SJSA1 (cell line): ENCODE measurements at places on chromosomes 4 and X. TPM values are rescaled to one million over a fixed set of nuclear protein-coding genes. Genes with fewer than 3 reads are reported as not detected.

The ENAM gene
- total RNA-seq, result not detected in 2 replicates

The CT47B1 gene
- total RNA-seq, result not detected in 2 replicates

The DACH2 gene
- not detected in 2 replicates for total RNA-seq

The GTPBP6 gene
- total RNA-seq, result 44.7 and 50.9 TPM in 2 replicates

The NAAA gene
- 34.3 and 70.4 TPM in 2 replicates for total RNA-seq

The RLIM gene
- total RNA-seq, result 36.2 and 49.7 TPM in 2 replicates

The CITED1 gene
- 0.11 and 3.8 TPM in 2 replicates for total RNA-seq

The TLR3 gene
- total RNA-seq, result 1.6 and 3.4 TPM in 2 replicates

The TBC1D8B gene
- 0.66 and 2.1 TPM in 2 replicates for total RNA-seq

The ZAR1 gene
- total RNA-seq, result not detected in 2 replicates

DNA sequence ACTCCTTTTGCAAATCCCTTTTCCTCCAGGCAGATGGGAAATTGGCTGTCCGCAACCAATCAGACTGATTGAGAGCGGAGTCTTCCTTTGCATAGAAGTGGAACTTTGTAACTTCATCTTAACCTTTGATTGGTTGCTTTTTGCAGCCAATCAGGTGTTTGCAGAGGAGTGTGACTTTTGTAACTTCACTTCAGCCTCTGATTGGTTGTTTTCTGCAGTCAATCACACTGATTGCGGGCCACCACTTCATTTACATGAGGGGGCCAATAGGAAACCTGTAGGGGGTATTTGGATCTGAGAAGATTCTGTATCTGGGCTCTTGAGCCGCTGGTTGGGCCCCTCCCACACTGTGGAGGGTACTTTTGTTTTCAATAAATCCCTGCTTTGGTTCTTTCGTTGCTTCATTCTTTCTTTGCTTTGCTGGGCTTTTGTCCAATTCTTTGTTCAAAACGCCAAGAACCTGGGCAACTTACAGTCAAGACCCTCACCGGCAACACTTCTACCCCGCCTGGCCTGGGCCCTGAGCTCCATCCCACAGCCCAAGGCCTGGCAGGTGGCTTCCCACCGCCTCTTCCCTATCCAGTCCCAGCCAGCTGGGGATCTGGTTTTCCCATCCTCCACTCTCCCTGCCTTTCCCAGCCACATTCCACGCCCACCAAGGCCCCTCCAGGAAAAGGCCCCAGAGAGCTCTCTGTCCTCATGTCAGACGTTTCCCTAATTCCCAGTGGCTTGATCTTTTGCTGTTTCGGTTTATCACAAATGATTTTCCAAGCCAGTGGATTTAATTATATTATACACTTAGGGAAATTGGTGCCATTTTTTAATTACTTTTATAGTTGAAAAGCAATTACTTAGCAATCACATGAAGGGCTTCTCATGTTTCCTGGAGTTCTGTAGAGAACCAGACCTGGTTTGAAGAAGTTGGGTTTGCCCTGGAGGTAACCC is 110.2 kb upstream of the STX18 start:
- no peaks in the 10 kb centered on the region for H3K36me3 ChIP-seq
- no peak for DNase-seq
- no peak overlapping the region for H3K4me3 ChIP-seq

GRCh38 chrX:136712650-136713310 is 64.8 kb downstream of the CD40LG start:
- H3K27me3 ChIP-seq, result no peaks in the 10 kb centered on the region
- H3K27ac ChIP-seq, result no peak overlapping the region
- DNase-seq, result no peak
- no peaks in the 10 kb centered on the region for H3K36me3 ChIP-seq
- no peak overlapping the region for H3K4me3 ChIP-seq
- peaks cover 8% of the 10 kb centered on the region for H3K4me1 ChIP-seq

- no peak for DNase-seq
- H3K4me3 ChIP-seq, result no peak overlapping the region
- H3K27ac ChIP-seq, result no peak overlapping the region
- no peaks in the 10 kb centered on the region for H3K4me1 ChIP-seq
- no peaks in the 10 kb centered on the region for H3K27me3 ChIP-seq
Measured at GRCh38 chr4:141215030-141215429, 5.7 kb upstream of the ZNF330 start.

DNA sequence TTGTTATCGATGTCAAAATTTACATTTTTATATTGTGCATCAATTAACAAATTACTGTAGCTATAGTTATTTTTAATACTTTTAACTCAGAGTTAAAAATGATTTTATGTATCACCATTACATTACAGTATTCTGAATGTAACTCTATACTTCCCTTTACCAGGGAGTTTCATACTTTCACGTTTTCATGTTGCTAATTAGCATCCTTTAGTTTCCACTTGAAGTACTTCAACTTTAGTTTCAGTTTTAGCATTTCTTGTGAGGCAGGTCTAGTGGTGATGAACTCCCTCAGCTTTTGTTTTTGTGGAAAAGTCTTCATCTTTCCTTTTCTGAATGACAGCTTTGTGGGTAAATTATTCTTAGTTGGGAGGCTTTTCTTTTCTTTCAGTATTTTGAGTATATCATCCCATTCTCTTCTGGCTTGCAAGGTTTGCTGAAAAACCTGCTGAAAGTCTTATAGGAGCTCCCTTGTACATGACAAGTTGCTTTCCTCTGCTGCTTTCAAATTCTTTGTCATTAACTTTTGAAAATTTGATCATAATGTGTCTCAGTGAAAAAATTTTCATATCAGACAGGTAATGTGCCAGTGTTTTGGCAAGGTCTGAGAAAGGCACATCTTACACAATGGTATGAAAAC is 9.8 kb upstream of the CISD2 start:
- H3K27ac ChIP-seq, result no peak overlapping the region
- no peaks in the 10 kb centered on the region for H3K4me1 ChIP-seq
- H3K36me3 ChIP-seq, result no peaks in the 10 kb centered on the region
- no peak overlapping the region for H3K4me3 ChIP-seq

DNA sequence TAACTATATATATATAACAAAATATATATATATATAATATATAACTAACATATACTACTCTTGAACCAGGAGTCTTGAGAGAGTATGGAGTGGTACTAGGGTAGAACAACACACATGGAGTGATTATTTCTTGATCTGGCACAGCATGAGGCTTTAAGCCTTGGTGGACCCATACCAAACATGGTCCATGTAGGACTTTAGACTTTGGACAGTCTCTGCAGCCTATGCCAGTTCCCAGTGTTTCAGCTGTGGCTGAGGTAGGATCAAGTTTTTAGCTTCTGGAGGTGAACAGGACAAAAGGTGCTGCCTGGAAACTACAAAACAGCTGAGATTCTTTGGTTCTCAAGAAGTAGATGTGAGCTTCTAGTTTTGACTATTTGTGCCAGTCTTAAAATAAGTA is 20.6 kb downstream of the CORIN start:
- H3K4me1 ChIP-seq, result no peaks in the 10 kb centered on the region
- no peak for DNase-seq
- no peak overlapping the region for H3K4me3 ChIP-seq
- no peak overlapping the region for H3K27ac ChIP-seq
- 0 out of 2 replicates have a peak, but pooled peaks cover 4% of the 10 kb centered on the region for H3K27me3 ChIP-seq

- H3K4me3 ChIP-seq, result no peak overlapping the region
- H3K27me3 ChIP-seq, result no peaks in the 10 kb centered on the region
- no peak overlapping the region for H3K27ac ChIP-seq
- H3K36me3 ChIP-seq, result no peaks in the 10 kb centered on the region
- H3K4me1 ChIP-seq, result peaks cover 3% of the 10 kb centered on the region; the same call in 1 of the 2 replicates
- no peak for DNase-seq
Measured at GRCh38 chrX:20215565-20215964, 51.1 kb downstream of the RPS6KA3 start.

DNA sequence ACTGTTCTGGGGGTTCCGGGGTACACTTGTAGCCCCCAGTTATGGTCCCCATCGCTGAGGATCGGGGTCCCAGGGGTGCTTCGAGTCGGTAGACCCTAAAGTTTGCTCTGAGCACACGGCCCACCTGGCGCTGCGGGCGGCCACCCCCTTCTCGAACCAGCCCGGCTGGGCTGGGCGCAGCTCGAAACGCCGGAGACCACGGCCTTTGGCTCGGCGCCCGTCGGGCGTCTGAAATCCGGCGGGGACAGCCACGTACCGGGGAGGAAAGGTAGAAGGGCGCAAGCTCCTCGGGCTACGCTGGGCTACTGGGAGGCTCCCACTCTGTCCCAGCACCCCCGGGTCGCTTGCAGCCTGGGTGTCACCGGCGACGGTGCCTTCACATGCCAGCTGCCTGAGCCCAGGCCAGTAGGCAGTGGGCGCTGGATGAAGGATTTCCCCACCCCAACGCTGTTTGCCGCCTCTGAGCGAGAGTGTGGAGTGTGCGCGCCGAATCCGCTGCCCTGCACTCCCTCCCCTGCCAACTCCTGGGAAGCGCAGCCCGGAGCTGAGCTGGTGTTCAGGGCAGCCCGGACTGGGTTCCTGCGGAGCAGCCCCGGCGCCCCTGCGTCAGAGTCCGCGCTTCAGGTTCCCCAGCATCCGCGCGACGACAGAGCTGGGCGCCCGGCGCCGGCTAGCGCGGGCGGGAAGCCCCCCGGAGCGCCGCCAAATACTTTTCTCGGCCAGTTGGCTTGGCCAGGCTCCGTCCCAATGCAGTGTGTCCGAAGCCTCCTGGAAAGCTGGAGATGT is 637 bp downstream of the MAMLD1 start:
- H3K27me3 ChIP-seq, result no peaks in the 10 kb centered on the region
- H3K36me3 ChIP-seq, result no peaks in the 10 kb centered on the region; the same call in 1 of the 2 replicates
- peak overlapping the region; percentile 73 for H3K4me3 ChIP-seq
- H3K27ac ChIP-seq, result peak overlapping the region; percentile 51

- H3K36me3 ChIP-seq, result no peaks in the 10 kb centered on the region
- H3K4me1 ChIP-seq, result no peaks in the 10 kb centered on the region
- DNase-seq, result no peak
- no peaks in the 10 kb centered on the region for H3K27me3 ChIP-seq
Measured at GRCh38 chr4:105622269-105622668, 69.8 kb downstream of the ARHGEF38 start.

DNA sequence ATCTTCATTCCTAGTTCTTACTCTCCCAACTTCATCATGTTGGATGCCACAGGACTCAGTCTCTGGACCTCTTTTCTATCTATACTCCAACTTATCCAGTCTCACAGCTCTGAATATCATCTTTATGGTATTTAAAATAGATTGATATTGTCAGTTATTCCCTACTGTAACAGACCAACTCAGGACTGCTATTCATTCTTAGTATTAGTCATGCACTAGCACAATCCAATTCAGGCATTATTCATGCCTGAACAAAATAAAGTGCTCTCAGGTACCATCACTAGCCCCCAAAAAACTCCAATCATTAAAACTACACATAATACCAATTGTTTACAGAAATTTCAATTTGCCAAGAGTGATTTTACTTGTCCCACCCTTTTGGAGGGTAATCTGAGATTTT is 37.7 kb downstream of the FRYL start:
- H3K36me3 ChIP-seq, result no peaks in the 10 kb centered on the region
- no peak for DNase-seq
- H3K4me3 ChIP-seq, result no peak overlapping the region
- no peaks in the 10 kb centered on the region for H3K4me1 ChIP-seq
- H3K27ac ChIP-seq, result no peak overlapping the region

DNA sequence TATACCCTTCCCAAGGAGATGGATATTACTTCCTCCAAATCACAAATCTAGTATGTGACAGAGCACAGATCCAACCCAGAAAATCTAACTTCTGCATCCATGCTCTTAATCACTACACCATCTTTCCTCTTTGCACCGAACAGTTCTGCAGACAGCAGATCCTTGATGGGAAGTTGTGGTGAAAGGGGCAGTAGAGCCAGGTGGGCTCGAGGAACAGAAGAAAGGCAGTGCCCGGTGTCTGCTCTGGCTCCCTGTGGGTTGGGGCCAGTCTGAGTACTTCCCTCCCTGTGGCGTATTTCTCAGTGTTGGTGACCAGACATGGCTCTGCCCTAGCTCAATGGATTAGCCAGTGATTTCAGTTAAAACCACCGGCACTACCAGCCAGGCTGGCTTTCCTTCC is 15.3 kb downstream of the HOPX start:
- no peaks in the 10 kb centered on the region for H3K27me3 ChIP-seq
- H3K36me3 ChIP-seq, result no peaks in the 10 kb centered on the region
- H3K4me3 ChIP-seq, result no peak overlapping the region

DNA sequence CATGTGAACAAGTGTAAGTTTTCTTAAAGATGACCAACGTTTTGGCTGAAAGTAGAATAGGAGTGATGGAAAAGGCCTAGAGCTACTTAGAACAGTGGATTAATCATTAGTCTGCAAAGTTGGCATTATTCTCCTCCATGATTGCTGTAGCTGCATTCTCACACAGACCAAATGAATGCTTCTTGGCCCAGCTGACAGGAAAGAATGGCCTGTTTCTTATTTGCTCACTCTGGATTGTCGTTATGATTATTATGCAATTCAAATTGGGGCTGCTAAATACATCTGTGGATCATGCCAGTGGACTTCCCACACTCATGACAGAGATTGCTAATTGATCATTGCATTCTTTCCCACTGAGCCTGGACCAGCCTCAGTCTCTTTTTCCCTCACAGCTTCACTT is 285.0 kb downstream of the STIM2 start:
- no peaks in the 10 kb centered on the region for H3K27me3 ChIP-seq
- no peak overlapping the region for H3K27ac ChIP-seq
- DNase-seq, result no peak

GRCh38 chr4:125944966-125945365 is 630.2 kb downstream of the FAT4 start:
- no peak for DNase-seq
- no peaks in the 10 kb centered on the region for H3K4me1 ChIP-seq
- H3K27ac ChIP-seq, result no peak overlapping the region
- no peaks in the 10 kb centered on the region for H3K36me3 ChIP-seq
- H3K27me3 ChIP-seq, result no peaks in the 10 kb centered on the region
- no peak overlapping the region for H3K4me3 ChIP-seq

GRCh38 chr4:73152893-73153292 is 83.4 kb upstream of the COX18 start:
- H3K4me1 ChIP-seq, result no peaks in the 10 kb centered on the region
- peaks cover 67% of the 10 kb centered on the region for H3K36me3 ChIP-seq
- no peaks in the 10 kb centered on the region for H3K27me3 ChIP-seq
- H3K27ac ChIP-seq, result no peak overlapping the region
- no peak for DNase-seq

DNA sequence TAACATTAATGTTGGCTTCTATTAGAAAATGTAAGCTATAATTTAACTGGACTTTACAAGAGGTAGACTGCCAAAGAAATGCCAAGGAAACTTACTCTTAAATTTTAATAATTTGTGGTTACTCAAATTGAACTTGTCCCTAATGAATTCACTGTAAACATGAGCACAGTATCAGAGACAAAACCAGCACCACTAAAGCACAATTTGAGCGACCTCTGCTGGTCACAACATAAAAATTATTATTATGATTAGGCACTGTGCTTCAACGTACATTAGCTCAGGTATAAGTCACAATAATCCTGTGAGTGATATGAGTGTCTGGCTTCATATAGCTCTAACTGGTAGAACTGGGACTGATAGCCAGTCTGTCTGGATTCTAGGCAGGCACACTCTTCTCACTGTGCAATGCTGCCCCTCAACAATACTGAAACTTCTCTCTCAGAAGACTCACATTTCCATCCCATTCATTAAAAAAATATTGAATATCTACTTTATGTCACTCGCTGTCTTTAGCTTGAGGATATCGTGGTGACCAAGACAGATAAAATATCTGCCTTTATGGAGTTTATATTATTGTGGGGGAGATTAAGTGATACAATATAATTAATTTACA is 8.0 kb downstream of the NUDT6 start:
- no peak overlapping the region for H3K4me3 ChIP-seq
- no peaks in the 10 kb centered on the region for H3K27me3 ChIP-seq
- H3K27ac ChIP-seq, result peak overlapping the region; percentile 2; the same call in 1 of the 2 replicates
- DNase-seq, result peak; percentile 62
- peaks cover 55% of the 10 kb centered on the region for H3K4me1 ChIP-seq
